Vagina (tissue), 2 donors: ENCODE measurements at places on chromosomes 6 and 20. TPM values are rescaled to one million over a fixed set of nuclear protein-coding genes. Genes with fewer than 3 reads are reported as not detected.

GRCh38 chr20:60497298-60498035 lies 539.2 kb downstream of the CDH26 start:
- H3K4me3 ChIP-seq = no peak overlapping the region
- H3K36me3 ChIP-seq = no peaks in the 10 kb centered on the region
- H3K4me1 ChIP-seq = no peaks in the 10 kb centered on the region
- no peak overlapping the region for H3K27ac ChIP-seq
- H3K27me3 ChIP-seq = no peaks in the 10 kb centered on the region

- no peak for DNase-seq
- H3K27ac ChIP-seq = peak overlapping the region; percentile 62
- H3K4me3 ChIP-seq = no peak overlapping the region
Observed at GRCh38 chr6:168935628-168936010, 318.0 kb downstream of the THBS2 start.

GRCh38 chr20:37225146-37225545 lies 36.5 kb downstream of the GHRH start:
- H3K4me1 ChIP-seq = peaks cover 39% of the 10 kb centered on the region
- peaks cover 65% of the 10 kb centered on the region for H3K36me3 ChIP-seq
- H3K27me3 ChIP-seq = no peaks in the 10 kb centered on the region
- DNase-seq = no peak

GRCh38 chr20:48797850-48798747 lies 29.7 kb downstream of the PREX1 start:
- DNase-seq = no peak
- no peaks in the 10 kb centered on the region for H3K36me3 ChIP-seq
- no peak overlapping the region for H3K4me3 ChIP-seq
- no peak overlapping the region for H3K27ac ChIP-seq
- H3K4me1 ChIP-seq = no peaks in the 10 kb centered on the region
- no peaks in the 10 kb centered on the region for H3K27me3 ChIP-seq

Gene TSHZ2
- 30.4 TPM for total RNA-seq

Gene SDC4
- total RNA-seq = 62.6 TPM
